ENCODE measurements at places on chromosomes 4 and X.

GRCh38 chr4:151703401-151703800, 57.4 kb downstream of the GATB start:
- DNase-seq: no peak

DNA sequence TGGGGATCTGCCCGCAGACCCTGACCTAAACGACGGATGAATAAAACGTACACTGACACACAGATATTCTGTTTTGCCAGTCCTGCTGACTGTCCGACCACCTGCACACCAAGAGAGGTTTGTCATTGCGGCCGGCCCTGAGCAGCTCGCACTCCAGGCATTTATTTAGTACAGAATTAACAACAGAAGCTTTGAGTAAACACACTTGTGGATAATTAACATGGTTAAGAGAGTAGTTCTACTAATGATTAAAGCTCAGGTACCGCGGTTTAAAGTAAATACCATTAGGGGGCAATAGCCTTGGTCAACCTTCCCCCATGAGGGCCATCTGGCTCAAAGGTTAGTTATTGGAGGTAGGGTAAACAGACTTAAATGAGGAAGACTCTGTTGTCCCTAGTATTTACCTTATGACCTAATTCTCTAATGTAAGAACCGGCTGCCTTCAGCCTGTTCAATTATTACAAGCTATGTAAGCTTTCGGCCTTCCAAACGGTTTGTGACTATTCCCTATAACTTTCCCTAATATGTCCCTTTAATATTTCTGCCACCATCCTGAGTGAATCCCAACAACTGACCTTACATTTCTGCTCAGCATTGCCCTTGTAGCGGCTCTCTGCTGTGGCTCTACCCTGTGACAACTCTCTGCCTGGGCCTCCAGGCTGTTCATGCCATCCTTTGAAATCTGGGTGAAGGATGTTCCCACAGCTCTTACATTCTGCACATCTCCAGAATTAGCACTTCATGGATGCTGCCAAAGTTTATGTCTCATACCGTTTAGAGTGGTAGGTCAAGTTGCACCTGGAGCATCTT, 46.9 kb upstream of the SYTL5 start:
- no peak for DNase-seq

DNA sequence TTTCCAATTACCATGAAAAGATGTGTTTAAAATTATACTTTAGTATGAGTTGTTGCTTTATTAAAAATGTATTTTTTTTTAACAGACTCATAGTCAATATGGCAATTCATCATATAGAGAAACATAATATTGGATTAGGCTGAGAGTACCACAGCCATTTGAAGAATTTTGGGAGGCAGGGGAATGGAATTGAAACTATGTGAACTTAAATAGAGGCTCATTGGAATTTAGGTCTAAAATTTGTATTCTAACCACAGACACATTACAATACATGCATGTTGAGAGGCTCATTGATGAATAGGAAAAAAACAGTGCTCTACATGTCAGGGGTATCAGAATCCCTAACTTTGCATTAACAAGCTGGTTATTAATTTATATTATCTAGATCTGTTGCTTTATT, 269.6 kb downstream of the DKK2 start:
- DNase-seq: no peak

- DNase-seq: no peak
These were observed 47.3 kb downstream of the STIM2 start for GRCh38 chr4:26907731-26908599.

DNA sequence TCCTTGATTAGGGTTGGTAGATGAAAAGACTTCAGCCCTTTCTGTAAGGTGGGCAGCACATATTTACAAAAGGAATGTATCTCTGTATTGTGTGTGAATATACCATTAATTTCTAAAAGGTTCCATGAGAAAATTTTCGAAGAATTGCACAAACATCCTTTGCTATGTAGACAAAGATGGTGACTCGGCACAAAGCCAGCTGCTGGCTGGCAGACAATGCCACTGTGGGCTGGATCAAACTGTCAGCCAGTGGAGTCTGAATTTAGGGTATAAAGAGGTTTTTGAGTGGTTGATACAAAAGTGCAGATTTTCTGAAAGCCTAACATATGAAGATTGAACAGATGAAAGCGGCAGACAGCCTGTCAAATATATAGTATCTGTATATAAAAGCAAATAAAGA, 5.6 kb upstream of the TXK start:
- no peak for DNase-seq

DNA sequence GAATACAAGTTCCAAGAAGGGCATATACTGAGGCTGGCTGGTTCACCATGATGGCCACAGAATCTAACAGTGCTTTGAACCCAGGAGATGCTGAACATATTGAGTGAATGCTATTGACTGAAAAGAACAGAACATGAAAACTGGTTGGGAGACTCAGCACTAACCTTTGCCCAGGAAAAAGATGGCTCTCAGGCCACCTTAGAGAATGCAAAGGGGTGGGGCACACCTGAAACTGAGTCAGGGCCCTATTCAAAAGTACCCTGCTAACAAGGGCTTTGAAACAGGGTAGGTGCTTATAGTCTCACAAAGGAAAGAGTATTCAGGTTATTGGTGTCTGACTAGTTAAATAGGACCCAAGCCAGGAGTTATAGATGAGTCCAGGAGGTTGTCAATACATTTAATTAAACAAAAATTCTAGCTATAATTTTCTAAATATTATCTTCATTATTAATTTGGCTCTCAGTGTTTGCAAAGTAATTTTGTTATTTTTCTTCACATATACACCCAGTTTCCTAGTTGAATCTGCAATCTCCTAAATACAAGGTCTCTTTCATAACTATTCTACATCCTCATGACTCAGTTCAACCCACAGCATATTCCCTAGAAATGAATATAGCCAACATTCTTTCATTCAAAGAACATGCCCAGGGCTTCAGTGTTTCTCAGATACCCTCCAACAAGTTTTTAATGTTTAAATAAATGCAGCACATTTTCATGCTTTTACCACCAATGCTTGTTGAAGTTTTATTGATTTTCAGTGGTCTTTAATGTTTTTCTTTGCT, 144.2 kb upstream of the RAPGEF2 start:
- DNase-seq: no peak

GRCh38 chrX:140766024-140766611, 56.6 kb downstream of the LINC00632 start:
- DNase-seq: no peak

- no peak for DNase-seq
These were observed 88.9 kb downstream of the COX7B2 start for GRCh38 chr4:46820154-46820553.

DNA sequence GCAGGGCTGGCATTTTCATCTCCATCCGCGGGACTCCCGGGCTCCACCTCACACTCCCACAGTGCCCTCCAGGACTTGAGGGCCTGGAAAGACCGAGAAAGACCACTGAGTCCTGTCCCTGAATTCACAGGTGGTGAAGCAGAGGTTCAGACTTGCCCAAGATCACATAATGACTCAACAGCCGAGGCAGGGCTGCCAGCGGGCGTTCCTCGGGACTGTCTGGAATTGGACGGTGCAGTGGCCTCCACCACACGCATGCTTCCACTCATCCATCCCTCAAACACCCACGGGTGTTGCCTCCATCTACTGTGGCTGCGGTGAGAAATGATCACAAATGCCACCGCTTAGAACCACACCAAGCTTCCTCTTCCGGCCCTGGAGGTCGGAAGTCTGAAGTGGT, 6.9 kb upstream of the ADRA2C start:
- no peak for DNase-seq

- no peak for DNase-seq
These were observed 22.5 kb downstream of the FAM241A start for GRCh38 chr4:112167794-112168193.

GRCh38 chrX:109264878-109265277, 217.0 kb downstream of the GUCY2F start:
- no peak for DNase-seq

GRCh38 chrX:78964598-78964997, 19.4 kb downstream of the P2RY10 start:
- DNase-seq: no peak

DNA sequence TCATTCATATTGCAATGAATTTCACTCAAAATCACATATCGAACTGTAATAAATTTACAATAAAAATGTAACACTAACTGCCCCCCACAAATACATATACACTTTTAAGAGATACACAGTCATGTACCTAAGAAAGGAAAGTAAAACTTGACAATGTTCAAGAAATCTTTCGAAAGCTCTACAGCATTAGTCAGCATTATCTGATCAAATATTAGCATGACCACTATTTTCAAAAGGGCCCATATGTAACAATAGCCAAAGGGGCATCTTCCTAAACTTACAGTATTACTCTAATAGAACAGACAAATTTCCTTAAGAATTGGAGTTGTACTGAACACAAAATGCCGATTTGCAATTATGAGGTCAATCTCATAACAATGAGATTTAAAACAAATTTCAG, 51.8 kb downstream of the STX18 start:
- no peak for DNase-seq

GRCh38 chrX:49071877-49072711, 1.7 kb downstream of the PRAF2 start:
- no peak for DNase-seq

DNA sequence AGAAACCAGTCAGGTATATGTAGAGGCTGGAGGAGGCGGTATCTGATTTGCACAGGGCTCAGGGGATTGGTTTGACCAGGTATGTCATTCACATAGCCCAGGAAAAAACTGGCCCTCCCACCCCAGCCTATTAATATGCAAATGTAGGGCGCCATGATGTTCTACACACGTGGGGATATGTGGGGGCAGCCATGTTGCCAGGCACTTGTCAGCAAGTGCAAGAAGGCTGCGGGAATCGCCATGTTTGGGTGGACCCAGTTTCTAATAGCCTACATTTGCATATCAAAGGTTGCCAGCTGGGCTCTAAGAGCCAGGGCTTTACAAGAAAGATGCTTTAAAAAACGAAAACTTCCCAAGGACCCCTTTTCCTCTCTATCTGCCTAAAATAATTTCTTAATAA, 335.1 kb downstream of the SMARCA1 start:
- no peak for DNase-seq

GRCh38 chrX:109089359-109089758, 353.0 kb upstream of the IRS4 start:
- no peak for DNase-seq

- no peak for DNase-seq
These were observed 267.5 kb downstream of the FAT4 start for GRCh38 chr4:125582302-125582701.

DNA sequence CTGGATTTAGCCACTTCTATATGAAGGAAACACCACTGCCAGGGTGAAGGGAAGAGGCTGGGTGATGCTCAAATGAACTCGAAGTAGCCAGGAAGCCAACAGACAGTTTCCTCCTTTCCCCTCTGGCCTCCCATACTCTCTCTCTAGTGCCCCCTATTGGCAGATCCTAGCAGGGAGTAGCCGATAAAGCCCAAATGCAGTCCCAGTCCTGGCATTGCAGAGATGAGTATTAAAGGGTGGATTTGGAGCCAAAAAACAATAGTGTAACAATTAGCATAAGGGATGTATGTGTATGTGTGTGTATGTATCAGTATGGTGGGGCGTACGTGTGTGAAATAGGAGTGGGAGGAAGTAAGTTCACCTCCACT, 213.8 kb upstream of the LDB2 start:
- no peak for DNase-seq

DNA sequence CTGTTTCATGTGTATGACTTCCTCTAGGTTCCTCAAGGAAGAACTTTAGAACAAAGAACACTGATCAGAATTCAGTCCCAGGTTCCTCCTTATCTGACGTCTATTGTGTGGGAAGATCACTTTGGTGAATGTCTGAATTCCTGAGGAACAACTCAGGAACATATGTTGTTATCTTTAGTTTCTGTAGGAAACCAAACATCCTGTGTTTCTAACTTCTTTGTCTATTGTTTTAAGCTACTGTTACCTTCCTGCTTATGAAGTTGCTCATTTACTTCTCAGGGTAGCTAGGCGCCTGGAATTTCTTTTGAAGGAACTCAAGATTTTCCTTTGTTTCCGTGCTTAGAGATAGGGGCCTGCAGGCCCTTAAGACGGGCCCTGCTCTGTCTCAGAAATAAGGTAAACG, 46.2 kb downstream of the MAGEB5 start:
- DNase-seq: no peak

GRCh38 chr4:25923745-25924144, 9.7 kb downstream of the SMIM20 start:
- no peak for DNase-seq

GRCh38 chrX:107355533-107355932, 93.9 kb upstream of the FRMPD3 start:
- no peak for DNase-seq

- no peak for DNase-seq
These were observed 153.7 kb upstream of the BMP3 start for GRCh38 chr4:80876810-80877209.

DNA sequence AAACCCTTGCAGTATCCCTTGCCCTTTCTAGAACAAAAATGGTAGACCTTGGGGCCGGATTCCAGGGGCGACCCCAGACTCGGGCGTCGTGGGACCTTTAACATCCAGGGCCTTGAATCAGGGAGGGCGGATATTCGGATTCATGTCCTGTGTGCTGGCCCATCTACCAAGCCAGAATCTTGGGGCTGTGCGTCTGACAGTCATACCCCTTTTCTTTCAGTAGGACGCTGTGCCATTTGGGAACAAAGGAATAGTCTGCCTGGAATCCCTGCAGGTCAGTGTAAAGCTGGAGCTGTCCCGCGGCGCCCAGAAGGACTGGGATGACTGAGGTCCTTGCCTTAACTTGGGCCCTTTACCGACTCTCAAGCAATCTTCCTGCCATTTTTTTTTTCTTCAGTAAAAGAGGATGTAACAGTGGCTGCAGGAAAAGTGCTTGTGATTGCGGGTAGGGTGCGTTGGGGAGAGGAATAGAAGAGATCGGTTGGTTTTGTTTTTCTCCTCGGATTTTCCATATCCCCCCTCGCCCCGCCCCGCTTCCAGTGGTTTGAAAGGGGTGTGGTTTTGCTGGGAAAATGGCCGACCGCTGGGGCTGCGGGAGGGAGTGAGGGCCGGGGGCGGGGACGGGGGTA, 518 bp downstream of the ARMCX1 start:
- no peak for DNase-seq

DNA sequence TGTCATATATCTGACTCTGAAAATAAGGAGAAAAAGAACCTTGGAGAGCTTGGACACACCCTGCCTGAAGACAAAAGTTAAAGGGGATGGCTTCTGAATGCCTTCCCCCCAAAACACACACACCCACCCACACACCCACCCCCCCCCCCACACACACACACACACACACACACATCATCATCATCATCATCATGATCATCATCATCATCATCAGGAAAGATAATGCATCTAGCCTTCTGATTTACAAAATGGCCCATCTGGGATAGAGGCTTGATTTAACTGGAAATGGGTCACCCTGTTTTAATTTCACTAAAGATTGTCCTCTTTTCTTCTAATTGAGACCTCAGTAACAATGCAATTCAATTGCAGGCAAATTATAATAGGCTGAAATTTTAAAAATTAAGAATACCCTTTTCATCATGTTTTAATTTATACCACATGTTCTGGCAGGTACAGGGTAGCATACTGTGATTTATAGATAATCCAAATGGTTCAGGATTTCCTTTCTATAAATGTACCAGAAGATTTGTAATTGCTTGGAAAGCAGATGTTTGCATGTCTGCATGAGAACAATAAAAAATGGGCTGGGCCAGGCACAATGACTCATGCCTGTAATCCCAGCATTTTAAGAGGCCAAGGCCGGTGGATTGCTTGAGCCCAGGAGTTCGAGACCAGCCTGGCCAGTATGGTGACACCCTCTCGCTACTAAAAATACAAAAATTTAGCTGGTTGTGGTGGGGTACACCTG, 56.5 kb downstream of the TRIM2 start:
- DNase-seq: no peak
